ENCODE measurements at places on chromosomes 11 and 22. TPM values are rescaled to one million over a fixed set of nuclear protein-coding genes. Genes with fewer than 3 reads are reported as not detected.

DNA sequence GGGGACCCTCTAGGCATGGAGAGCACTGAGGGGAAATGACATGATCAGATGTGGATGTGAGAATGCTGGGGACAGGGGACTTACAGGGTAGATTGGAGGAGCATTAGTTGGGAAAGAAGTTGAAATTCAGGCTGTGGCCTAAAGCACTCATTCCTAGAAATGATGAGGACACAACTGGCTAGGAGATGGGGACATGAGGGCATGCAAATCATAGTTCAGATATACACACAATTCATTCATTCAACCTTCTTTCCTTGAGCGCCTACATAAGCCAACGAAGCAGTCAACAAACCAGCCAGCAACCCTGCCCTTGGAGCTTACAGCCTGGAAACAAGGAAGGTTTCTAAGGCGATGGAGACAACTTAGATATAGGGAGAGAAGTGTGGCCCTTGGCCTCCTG, 14.2 kb downstream of the CSF2RB start:
- no peak for DNase-seq

- no peak for DNase-seq
These were observed 5.0 kb upstream of the APOL1 start for GRCh38 chr22:36247955-36248354.

DNA sequence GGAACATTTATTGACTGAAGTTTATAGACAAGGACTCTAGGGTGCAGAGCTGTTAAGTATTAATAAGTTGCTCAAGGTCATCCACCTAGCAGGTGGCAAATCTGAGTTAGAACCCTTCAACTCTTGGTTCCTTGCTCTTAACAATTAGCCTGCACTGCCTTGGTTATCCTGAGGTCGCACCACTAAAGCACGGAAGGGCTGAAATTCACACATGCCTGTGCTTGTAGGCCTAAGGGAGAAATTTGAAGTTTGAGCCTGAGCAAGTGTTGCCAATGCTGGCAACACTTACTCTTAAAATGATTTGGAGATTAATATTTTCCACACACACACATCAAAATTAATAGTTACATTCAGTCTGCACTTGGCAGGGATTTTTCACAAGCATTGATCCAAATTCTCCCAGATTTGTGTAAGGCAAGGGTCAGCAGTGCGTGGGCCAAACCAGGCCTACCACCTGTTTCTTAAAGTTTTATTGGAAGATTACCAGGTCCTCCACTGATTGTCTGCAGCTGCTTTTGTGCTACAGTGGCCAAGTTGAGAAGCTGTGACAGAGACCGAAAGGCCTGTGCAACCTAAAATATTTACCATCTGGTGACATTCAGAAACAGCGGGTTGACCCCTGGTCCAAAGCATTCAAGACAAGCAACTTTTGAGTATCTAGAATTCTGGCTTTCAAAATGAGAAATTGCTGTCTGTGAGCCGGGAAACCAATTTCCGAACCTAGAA, 16.3 kb downstream of the APOL5 start:
- DNase-seq: no peak

GRCh38 chr11:118234833-118235232, 10.0 kb upstream of the JAML start:
- DNase-seq: no peak

DNA sequence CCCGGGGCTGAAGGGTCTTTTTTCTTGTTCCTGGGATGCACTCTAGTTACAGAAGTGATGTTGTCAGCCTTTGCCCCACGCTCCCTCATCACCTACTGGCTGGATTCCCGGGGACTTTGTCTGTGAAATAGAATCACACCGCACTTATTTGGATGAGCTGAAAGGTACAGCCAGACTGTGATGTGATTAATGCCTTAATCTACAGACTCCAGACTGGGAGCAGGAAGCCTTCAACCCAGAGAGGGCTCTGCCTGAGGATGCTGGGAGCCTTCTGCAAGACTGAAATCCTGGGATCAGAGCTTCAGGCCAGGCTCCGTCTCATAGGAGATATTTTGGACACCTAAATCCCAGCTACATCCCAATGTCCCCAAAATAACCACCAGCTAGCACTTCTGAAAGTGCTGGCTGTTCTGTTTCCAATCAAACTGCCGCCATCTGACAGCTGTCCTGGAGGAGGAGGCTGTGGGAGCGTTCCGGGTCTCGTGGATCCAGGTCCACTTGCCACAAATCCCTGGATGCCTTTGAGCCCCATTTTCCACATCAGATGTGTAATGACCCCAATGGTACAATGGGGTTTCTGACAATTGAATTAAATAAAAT, 688.5 kb downstream of the TBC1D22A start:
- no peak for DNase-seq

DNA sequence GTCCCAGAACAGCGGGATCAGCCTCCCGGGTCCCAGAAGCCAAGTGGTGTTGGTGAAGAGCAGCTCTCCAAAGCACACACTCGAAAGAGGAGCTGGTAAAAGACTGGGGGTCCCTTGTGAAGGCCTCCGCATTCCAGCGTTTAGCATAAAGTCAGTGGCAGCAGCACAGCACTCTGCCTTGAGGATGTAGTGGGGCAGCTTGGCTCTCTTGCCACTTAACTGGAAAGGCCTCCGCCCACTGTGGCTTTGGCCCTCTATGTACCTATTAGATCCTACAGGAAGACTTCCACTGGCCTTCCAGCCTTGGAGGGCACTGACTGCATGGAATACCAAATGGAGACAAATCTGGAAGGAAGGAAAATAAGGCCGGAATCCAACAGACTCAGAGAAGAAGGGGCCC, 1455.3 kb downstream of the BRD1 start:
- DNase-seq: no peak

- no peak for DNase-seq
These were observed 125.1 kb downstream of the WT1 start for GRCh38 chr11:32310214-32310601.

DNA sequence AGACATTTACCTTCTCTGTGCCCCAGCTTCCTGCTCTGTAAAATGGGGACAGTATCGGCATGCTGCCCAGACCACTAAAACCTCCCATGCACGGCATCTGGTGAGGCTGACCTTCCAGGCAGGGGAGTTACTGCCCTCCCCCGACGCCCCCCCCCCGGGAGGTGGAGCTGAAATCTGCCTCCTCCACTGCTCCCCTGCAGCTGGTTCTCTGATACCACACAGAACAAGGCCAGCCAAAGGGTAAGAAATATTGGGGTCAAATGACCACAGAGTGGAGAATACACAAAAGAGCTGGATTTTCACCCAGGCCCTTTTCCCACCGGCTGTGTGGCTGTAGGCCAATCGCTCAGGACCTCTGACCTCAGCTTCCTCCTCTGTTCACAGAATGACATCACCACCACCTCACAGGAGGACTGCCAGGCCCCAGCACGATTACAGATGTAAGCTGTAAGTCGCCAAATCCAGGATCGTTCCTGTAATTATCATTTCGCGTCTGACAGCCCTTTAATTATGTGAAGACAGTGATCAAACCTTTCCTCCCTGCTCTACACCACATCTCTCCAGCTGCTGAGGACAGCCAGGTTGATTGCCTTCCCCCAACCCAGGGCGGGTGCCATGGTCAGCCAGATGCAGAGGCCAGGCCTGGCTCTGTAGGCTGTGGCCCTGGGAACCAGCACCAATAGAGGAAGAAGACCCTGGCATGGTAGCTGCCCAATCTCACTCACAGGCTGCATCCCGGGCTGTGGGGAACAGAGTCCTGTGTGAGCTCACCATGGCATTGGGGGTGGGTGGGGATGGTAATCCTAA, 35.7 kb upstream of the KLHL35 start:
- DNase-seq: no peak

DNA sequence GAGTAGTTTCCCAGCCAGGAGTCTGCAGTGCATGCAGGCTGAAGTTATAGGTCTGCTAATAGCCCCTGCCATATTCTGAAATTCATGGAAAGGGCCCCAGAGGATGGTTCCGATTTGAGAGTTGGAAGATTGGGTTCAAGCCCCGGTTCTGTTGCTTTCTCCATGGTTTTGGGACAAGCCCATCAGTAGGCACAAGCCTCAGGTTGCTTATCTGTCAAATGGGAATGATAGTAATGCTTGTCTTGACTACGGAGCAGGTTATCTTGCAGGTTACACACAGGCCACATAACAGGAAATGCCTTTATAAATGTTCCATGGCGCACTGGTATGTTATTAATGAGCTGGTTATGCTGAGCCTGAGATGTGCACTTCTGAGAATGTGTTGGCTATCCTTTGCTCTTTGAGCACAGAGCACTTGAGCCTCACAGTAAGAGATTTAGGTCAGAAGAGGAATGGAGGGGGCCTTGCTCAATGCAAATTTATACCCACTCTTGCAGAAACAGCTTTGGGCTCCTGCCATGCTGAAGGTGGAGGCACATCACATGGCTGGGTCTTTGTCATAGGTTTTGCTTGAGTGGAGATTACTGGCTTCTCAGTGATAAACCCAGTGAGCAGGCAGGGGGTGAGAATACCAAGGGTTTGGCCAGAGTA, 47.1 kb downstream of the ZNRF3 start:
- no peak for DNase-seq

GRCh38 chr11:19075636-19076035, 15.1 kb upstream of the MRGPRX2 start:
- no peak for DNase-seq

GRCh38 chr11:68181719-68182451, 31.2 kb downstream of the KMT5B start:
- no peak for DNase-seq

- no peak for DNase-seq
These were observed 27.5 kb downstream of the FBXO7 start for GRCh38 chr22:32501836-32502752.

DNA sequence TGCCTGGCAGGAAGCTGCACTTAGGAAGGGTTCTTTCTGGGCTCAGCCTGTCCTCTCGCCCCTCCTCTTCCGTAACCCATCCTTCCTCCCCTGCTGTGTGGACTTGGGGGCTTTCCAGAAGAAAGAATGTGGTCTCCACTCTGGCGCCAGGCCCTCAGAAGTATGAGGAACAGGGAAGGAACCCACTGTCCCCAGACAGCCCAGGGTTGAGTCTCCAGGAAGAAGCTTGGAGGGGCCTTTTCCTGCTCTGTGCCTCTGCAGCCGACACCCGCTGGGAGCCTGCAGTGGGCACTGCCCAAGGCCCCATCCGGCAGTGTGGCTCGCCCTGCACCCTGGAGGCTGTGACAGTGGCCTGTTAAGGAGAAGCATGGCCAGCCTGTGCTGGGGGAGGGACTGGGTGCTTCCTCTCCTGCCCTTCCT, 112.6 kb downstream of the ST3GAL4 start:
- no peak for DNase-seq

DNA sequence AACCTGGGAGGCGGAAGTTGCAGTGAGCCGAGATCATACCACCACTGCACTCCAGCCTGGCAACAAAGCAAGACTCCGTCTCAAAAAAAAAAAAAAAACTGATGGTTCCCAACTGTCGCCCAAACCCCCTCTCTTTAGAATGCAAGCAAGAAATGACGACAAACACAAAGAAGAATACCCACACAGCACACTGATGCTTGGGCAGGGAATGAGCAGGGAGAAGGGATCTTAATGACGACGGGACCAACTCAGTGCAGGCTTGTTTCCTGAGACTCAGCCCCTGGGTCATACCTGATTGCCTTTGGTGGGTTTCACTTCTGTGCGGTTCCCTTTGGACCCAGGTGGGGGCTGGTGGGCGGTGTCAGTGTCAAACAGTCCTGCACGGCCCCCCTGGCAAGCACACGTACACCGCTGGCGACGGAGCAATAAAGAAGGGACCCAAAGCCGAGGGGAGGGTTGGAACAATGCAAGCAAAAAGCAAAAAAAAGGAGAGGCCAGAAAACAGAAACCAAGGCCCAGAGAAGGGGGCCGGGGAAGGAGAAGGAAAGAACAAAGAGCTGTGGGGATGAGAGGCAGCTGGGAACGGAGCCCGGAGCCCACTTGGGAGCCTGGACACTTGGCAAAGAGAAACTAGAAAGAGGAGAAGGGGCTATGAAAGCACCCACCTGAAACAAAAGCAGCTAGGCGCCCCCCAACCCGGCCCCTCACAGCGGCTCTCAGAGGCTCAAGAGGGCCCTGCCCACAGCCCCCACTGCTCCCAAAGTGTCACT, 99.6 kb downstream of the CELSR1 start:
- no peak for DNase-seq

The EXPH5 gene
- total RNA-seq: 0.90 TPM

The CYB5R2 gene
- total RNA-seq: 0.98 TPM

The OR4S1 gene
- not detected for total RNA-seq

The BTBD18 gene
- total RNA-seq: not detected

The PHLDA2 gene
- total RNA-seq: 4.5 TPM

The OR52A1 gene
- not detected for total RNA-seq

The ANO5 gene
- total RNA-seq: not detected
